ENCODE measurements at places on chromosomes 11 and 22.

DNA sequence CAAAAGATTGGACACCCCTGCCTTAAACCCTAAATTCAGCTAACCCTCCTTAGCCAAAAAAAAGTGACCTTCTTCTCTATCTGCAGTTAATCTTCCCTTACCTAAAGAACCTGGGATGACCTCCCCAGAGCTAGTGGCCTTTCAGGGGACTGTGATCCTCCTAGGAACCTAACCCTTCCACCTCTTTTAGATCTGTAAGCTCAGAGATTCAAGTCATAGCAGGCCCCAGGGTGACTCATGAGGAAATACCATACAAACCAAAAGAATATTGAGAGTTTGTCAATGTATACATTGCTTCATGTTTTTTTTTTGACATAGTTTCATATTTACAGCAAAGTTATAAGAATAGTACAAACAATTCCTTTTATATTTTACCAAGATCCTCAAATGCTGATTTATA, 38.3 kb upstream of the CXCR5 start:
- DNase-seq = no peak

DNA sequence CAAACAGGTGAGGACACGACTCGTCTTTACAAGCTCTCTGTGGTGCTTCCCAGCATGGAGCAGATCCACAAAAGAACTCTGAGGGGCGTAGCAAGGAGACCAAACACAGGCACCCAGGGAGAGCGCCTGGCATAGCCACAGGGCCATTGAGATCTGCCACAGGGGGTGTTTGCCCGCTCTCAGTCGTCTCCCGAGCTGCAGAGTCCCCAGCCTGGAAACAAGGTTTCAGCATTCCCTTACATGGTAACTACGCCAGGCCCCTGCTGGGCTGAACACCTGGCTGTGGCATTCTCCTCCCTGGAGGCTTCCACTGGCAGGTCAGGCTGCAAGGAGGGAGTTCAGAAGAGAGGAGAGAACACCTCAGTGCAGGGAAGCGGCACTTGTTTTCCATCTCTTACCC, 962.1 kb downstream of the NTM start:
- DNase-seq = no peak

GRCh38 chr11:47216121-47216798, 1.5 kb downstream of the DDB2 start:
- peak; percentile 81 for DNase-seq

DNA sequence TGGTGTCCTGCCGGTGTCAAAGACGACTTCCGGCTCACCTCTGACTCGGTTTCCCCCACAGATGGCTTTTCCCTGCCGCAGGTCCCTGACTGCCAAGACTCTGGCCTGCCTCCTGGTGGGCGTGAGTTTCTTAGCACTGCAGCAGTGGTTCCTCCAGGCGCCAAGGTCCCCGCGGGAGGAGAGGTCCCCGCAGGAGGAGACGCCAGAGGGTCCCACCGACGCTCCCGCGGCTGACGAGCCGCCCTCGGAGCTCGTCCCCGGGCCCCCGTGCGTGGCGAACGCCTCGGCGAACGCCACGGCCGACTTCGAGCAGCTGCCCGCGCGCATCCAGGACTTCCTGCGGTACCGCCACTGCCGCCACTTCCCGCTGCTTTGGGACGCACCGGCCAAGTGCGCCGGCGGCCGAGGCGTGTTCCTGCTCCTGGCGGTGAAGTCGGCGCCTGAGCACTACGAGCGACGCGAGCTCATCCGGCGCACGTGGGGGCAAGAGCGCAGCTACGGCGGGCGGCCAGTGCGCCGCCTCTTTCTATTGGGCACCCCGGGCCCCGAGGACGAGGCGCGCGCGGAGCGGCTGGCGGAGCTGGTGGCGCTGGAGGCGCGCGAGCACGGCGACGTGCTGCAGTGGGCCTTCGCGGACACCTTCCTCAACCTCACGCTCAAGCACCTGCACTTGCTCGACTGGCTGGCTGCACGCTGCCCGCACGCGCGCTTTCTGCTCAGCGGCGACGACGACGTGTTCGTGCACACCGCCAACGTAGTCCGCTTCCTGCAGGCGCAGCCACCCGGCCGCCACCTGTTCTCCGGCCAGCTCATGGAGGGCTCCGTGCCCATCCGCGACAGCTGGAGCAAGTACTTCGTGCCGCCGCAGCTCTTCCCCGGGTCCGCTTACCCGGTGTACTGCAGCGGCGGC, 5.5 kb downstream of the B3GNT6 start:
- peak; percentile 25 for DNase-seq

- no peak for DNase-seq
These were observed 19.4 kb upstream of the MYO18B start for GRCh38 chr22:25722626-25723025.

GRCh38 chr22:44408829-44409192, 89.2 kb downstream of the RTL6 start:
- DNase-seq = no peak

DNA sequence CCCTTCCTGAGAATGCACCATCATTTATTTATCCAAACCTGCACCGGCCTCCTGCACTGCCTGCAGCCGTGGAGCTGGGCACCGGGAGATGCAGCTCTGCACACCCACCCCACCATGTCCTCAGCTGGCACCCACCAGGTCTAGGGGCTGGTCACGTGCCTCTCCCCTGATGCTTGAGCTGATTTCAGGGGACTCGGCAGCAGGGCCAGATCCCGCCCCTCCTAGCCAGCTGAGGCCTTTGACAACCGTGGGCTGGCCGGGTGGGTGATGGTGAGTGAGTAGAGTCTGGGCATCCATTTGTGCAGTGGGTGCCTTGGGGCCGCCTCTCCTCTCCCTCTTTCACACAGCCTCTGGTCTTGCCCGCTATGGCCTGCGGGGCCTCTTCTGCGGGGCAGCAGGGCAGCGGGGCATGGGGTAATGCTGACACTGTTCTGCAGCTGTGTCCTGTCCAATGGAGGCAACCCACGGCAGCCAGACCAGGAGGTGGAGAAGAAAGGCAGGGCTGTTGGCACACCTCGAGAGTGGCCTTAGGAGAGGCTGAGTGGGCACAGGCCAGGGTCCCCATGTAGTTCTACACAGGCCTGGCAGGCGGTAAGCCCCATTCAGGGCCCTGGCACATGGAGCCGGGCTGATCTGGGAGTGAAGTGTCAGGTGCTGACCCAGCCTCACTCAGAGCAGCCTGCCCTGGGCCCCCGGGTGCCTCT, 38.5 kb upstream of the PRODH start:
- DNase-seq = no peak

GRCh38 chr11:72245263-72245816, 1.4 kb upstream of the PHOX2A start:
- no peak for DNase-seq

DNA sequence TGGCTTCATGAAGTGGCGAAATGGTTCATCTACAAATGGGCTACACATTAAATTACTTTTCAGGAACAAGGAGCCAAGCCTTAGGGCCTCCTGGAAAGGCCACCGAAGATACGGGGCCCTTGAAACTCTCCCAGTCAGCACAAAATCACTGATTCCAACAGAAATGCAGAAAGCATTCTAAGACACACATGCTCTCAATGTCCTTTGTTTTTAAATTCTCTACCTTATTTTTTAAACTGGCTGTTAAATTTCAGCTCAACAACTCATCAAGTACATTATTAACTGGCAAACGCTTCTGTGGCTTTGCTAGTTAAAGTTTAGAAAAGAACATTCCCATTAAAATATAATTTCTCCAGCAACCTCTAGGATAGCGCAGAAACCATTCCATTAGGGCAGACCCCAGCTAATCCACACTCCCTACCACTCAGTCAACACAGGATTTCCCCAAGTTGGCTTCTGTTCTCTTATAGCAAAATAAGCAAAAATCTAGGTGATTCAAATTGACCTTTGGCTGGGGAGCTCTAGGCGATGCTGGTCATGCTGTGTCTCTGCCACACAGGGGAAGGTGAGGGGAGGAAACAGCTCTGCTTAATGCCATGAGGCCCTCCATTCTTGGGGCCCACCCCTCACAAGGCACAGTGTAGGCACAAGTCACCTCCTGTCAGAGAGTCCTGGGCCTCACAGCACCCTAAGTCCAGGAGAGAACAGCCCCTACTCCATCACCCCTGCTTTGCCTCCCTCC, 47.1 kb downstream of the PLEKHA7 start:
- peak; percentile 94 for DNase-seq

- DNase-seq = peak; percentile 88
These were observed 59.0 kb downstream of the CEP57 start for GRCh38 chr11:95849087-95849825.

DNA sequence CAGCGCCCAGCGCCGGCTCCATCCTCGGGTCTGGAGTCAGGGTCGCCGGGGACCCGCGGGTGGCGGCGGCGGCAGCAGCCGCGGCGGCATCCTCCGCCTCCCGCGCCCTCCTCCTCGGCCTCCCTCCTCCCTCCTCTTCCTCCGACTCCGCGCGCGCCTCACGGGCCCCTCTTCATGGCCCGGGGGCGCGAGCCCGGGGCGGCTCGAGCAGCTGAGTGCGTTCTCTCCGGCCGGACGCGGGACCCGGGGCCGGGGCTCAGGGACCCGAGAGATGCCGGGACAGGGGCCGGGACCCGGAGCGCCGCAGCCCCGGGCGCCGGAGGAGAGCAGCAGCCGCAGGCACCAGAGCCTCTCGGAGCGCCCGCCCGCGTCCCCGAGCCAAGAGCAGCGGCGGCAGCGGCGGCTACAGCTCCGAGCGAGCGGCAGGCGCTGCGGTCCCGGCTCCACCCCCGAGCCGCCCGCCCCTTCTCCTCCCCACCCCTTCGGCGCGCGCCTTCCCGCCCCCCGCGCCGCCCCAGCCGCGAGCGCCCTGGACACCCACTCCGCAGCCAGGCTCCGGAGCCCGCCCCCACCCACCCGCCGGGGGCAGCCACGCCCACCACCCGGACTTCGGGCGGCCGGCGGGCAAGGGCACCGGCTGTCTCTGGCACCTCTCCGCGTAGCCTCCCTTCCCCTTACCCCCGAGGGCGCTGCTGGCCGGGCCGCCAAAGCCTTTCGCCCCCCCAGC, at the start of gene CHST1:
CHST1 (minus strand) TSS at position 417 of the 727 bp plus-strand sequence. CDS start 14,699 bp downstream, outside the sequence.
- no peak for DNase-seq

DNA sequence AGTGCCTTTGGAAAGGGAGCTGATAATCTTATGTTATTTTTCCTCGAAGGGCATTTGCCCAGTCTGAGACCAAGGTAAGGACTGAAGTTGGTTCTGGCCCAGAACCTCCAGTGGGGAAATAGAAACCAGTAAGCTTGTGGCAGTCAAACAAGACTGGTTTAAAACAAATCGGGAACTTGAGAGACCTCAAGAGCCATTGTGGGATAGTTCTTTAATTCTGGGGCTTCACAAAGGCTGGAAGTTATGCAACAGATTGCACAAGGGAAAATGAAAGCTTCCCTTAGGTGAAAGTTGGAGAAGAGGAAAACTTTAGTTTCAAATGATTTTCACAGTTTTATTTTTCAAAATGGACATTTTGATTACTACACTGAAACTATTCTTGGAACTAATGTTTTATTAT, 33.5 kb upstream of the RAB38 start:
- peak; percentile 33 for DNase-seq

GRCh38 chr11:88012456-88012855, 162.8 kb downstream of the RAB38 start:
- DNase-seq = no peak

GRCh38 chr11:75968021-75968625, 153.1 kb downstream of the UVRAG start:
- DNase-seq = no peak

DNA sequence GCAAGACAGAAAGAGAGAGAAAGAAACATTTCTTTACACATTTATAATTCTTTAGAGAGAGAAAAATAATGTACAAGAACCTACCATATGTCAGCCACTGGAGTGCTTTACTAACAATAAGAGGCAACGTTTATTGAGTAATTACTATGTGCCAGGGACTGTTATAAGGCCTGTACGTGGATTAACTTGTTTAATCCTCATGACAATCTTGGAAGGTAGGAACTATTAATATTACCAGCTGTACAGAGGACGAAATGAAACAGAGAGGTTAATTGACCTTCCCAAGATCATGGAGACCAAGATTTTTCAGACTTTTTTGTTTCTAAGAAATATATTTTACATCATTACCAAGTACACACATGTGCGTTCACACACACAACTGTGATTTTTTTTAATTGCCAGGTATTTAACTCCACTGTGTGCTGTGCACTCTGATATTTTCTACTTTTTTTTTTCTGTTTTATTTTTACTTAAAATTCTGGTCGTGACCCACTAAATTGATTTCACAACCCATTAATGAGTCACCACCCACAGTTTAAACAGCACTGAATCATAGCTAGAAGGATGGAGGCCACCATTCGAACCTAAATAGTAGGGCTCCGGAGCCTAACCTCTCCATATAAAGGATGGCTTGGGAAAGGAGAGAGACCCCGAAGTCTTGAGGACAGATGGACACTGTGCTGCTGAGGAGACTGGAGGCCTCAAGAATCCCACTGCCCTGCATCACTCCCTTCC, 21.4 kb downstream of the CREB3L1 start:
- DNase-seq = peak; percentile 87

GRCh38 chr22:38110863-38111852, 674 bp upstream of the BAIAP2L2 start:
- DNase-seq = peak; percentile 69

- peak; percentile 53 for DNase-seq
These were observed 70.2 kb upstream of the LMO1 start for GRCh38 chr11:8333811-8334401.

DNA sequence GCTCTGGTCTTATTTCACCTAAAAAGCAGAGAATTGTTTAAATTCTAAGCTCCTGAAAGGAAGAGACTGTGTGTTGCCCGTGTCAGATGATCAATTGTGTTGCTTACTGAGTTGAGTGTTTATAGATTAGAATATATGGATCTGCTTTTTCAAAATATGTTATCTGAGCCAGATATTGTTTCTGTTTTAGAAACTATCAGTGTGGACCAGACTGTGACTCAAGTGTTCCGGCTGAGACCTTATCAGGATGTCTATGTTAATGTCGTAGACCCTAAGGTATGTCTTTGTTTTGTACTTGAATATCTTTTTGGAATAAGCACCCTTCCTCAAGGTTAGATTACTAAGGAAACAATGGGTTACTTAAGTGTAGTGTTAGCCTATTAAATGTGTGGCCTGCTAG, 11.0 kb downstream of the DEPDC5 start:
- no peak for DNase-seq

GRCh38 chr11:61593151-61593550, 12.3 kb upstream of the SYT7 start:
- no peak for DNase-seq

GRCh38 chr11:128734832-128735224, 41.0 kb downstream of the FLI1 start:
- DNase-seq = no peak

- DNase-seq = peak; percentile 96
These were observed 2.7 kb upstream of the NEAT1 start for GRCh38 chr11:65419772-65420481.

- peak; percentile 75 for DNase-seq
These were observed 12.4 kb upstream of the MTMR3 start for GRCh38 chr22:29870574-29870973.

GRCh38 chr22:19884161-19884953, 29.7 kb upstream of the GNB1L start:
- no peak for DNase-seq
